ENCODE measurements at places on chromosomes 1 and 21.

- no peak for DNase-seq
These were observed 418.8 kb downstream of the SIPA1L2 start for GRCh38 chr1:232211149-232211548.

- DNase-seq = no peak
These were observed 8.0 kb downstream of the COG2 start for GRCh38 chr1:230650300-230650699.

GRCh38 chr1:12039164-12039525, 19.8 kb downstream of the MIIP start:
- no peak for DNase-seq

- no peak for DNase-seq
These were observed 389.7 kb downstream of the NTNG1 start for GRCh38 chr1:107530543-107530942.

DNA sequence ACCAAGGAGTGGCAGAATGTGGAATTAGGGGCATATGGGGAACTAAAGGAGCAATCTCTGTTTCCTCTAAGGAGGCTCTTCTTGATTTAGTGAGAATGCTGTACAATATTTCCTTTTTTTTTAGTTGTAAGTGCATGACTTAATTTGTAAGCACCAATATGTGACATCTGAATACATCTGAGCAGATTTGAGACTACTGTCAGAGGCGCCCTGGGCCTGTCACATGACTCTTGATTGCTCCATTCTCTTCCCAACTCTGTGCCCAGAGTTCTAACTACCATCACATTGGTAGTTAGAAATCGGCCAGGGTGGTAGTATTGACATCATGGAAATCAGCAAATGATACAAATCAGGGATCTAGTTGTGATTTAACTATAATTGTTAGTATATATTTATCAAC, 110.1 kb upstream of the LMO4 start:
- no peak for DNase-seq

DNA sequence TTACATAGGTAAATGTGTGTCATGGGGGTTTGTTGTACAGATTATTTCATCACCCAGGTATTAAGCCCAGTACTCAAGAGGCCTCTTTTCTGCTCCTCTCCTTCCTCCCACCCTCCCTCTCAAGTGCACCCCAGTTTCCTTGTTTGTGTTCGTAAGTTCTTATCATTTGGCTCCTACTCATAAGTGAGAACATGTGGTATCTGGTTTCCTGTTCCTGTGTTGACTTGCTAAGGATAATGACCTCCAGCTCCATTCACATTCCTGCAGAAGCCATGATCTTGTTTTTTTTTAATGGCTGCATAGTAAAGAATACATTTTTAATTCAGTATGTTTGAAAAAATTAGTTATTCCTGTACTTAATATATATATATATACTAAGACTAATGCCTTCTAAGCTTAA, 107.7 kb downstream of the CLDN17 start:
- DNase-seq = no peak

DNA sequence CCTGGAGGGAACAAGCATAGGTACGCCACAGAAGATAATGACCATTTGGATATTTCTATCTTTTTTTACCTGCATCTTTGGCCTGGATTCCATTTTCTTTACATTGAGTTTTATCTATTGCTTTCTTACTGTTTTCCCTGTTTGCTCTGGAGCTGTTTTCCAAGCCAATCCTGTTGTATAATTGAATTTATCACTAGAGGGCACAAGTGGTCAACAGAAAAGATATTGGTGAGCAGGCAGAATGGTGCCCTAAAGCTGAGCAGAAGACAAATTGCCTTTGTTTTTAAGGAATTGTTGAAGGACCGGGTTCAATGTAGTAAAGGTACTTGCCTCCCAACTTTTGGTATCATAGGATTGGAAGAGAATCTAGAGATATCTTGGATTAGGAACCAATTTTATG, 152.8 kb downstream of the PPP1R12B start:
- DNase-seq = no peak

DNA sequence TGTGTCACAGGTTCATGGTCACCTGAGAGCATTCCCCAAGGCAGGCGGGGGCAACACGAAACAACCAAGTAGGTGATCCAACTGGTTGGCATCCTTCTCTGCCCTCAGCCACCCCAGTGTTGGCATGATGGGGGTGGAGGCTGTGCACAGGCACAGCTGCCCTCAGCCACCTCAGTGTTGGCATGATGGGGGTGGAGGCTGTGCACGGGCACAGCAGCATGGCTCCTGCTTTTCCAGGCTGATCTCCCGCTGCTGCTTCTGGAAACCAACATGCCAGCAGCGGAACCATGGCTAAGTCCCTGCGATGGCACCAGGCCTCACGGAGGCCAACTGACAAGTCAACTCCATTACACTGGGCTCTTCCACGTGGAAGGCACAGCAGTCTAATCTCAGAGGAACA, 447.8 kb downstream of the PTPRU start:
- no peak for DNase-seq

DNA sequence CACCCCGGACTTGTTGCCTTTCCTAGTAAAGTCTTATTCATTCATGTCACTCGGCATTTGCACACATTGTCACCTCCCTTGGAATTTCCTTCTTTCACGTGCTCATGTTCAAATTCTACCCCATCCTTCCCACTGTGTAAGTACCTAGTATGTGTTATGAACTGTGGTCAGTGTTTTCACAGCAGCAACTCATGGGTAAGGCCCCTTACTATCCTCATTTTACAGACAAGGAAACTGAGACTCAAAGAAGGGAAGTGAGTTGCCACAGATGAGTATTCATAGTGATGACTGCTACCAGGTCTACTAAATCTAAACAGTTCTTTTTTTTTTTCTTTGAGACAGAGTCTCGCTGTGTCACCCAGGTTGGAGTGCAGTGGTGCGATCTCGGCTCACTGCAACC, 10.5 kb downstream of the CITED4 start:
- DNase-seq = no peak

- no peak for DNase-seq
These were observed 104.4 kb downstream of the OMA1 start for GRCh38 chr1:58442114-58442513.

- DNase-seq = no peak
These were observed 720.6 kb downstream of the RWDD3 start for GRCh38 chr1:95954585-95954984.

DNA sequence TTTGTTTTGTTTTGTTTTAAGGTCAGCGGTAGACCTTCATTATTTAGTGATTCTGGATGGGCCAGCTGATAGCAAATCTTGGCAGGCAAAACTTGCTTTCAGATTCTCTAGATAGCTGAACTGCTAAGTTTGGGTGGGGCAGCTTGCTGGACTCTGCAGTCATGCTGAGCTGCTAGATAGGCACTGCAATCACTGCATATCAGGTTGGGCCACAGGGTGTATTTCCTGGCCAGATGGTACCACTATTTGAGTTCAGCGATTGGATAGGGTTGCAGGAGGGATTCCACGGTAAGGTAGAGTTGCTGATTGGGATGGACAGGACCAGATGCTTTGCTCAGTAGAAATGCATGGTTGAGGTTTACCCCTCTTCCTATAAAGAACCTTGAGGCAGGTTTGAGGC, 579.3 kb upstream of the ADGRL4 start:
- DNase-seq = no peak

GRCh38 chr1:6954591-6954990, 169.3 kb downstream of the CAMTA1 start:
- DNase-seq = no peak

DNA sequence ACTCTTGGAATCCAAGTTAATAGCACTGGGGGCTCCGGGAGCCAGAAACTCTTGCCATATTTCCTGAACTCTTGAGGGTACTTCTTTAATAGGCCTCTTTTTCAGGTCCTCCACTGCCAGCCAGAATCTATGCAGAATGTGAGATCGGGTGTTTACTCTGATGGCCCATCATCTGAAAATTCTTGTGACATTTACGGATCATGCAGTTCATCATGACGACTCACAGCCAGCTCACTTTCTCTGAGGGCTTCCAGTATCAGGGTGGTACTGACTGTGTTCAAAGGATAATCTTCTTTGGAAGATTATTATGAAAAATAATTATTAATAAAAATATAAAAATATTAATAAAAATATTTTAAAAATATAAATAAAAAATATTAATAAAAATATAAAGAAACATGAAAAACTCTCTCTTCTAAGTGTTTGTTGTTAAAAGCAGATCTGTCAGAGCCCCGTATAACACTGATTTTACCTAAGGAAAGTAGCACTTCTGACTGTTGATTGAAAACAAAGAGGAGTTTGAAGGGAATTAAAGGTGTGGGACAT, 194.3 kb upstream of the GREM2 start:
- no peak for DNase-seq

DNA sequence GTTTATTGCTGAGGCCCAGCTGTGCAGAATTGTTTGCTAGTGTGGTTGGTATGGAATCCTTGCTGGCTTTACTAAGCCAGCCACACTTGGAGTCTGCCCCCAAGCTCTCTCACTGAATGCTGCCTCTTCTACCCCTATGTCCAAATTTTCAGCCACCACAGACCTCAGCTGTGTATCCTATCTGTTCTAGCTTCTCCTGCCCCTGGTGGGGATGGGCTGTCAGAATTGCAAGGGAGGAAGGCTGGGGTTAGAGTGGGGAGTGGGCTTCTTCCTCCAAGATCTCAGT, 4.4 kb downstream of the NHLH1 start:
- DNase-seq = no peak

GRCh38 chr1:27235827-27236226, 1.4 kb downstream of the WDTC1 start:
- DNase-seq = no peak

GRCh38 chr1:117735045-117735992, 129.5 kb downstream of the TENT5C start:
- DNase-seq = no peak

- no peak for DNase-seq
These were observed 94.6 kb downstream of the ZC3H11B start for GRCh38 chr1:219518168-219518906.

Measured in T-helper 2 cell (primary cell).